ENCODE measurements at places on chromosomes 7 and 10.

GRCh38 chr7:70193514-70193913 lies 595.2 kb downstream of the AUTS2 start:
- peak; percentile 21 for DNase-seq

- DNase-seq: peak; percentile 20
Measured at GRCh38 chr10:73865459-73866442, 8.6 kb downstream of the CAMK2G start.

GRCh38 chr10:131215776-131216175 lies 95.7 kb downstream of the TCERG1L start:
- DNase-seq: no peak

DNA sequence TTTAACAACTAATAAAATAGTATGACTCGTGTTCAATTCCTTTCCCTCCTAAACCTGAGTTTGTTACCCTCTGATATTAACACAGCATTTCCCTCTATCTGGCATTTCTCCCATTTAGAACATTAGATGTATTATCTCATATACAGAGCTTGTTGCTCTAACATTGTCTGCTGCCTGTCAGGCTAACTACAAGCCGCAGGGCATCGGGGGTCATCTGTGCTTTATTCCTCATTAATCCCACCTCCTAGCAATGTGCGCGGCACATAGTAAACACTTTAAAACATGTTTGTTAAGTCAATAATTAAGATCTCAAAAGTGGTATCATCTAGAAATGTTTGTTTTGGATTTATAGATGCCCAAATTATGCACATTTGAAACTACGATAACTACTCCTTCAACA lies 52.9 kb upstream of the NEBL start:
- no peak for DNase-seq

- DNase-seq: no peak
Measured at GRCh38 chr7:104901240-104901619, 112.8 kb upstream of the KMT2E start.

GRCh38 chr7:3246127-3246526 lies 54.9 kb upstream of the SDK1 start:
- no peak for DNase-seq

DNA sequence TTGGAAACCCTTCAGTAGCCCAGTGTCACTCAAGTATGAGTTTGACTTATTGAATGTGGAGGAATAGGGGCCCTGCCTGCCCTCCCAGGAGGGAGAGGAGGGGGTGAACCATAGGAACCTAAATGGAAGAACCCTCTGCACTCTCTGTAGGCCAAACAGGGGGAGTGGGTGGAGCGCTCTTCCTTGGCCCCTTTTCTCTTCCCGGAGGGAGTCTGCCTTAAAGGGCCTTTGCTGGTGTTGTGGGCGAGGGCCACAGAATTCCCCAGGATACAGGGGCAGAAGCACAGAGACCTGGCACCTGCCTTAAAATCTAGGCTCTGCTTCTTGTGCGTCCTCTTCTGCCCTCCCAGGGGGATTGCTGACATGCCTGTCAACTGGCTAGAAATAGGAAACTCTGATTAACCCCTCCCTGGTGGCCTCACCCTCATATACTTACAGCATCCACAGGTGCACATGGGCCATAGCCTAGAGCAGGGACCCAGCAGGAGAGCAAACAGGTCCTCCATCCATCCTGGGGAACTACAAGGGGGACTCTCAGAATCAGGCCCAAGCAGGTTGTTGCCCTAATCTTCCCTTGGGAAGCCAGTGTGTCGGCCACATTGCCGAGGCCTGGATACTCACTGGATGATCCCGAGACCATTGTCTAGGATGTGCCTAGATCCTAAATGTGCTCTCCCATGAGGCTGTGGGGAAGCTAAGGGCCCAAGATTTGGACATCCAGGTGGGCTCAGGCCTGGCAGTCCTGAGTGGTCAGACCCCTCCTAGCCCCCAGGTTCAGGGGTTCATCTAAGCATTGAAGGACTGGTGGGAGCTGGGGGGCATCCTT lies 3.4 kb downstream of the TRIM8 start:
- no peak for DNase-seq

DNA sequence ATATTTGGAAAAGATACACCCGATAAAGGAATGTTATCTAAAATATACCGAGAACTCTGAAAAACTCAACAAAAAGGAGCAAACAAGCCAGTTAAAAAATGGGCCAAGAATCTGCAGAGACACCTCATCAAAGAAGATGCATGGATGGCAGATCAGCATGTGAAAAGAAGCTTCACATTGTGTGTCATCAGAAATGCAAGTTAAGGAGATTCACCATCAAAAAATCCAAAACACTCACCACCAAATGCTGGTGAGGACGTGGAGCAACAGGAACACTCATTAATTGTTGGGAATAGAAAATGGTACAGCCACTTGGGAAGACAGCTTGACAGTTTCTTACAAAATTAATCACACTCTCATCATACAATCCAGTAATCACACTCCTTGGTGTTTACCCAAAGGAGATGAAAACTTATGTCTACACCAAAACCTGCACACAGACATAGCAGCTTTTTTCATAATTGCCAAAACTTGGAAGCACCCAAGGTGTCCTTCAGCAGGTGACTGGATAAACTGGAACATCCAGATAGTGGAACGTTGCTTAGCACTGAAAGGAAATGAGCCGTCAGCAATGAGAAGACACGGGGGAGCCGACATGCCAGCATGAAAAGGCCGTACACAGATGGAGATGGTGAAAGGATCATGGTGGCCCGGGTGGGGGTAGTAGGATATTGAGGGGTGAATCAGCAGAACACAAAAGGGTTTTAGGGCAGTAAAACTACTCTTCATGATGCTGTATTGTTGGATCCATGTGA lies 27.9 kb upstream of the PWWP2B start:
- no peak for DNase-seq

- DNase-seq: no peak
Measured at GRCh38 chr10:49558190-49558589, 19.3 kb upstream of the ERCC6 start.

DNA sequence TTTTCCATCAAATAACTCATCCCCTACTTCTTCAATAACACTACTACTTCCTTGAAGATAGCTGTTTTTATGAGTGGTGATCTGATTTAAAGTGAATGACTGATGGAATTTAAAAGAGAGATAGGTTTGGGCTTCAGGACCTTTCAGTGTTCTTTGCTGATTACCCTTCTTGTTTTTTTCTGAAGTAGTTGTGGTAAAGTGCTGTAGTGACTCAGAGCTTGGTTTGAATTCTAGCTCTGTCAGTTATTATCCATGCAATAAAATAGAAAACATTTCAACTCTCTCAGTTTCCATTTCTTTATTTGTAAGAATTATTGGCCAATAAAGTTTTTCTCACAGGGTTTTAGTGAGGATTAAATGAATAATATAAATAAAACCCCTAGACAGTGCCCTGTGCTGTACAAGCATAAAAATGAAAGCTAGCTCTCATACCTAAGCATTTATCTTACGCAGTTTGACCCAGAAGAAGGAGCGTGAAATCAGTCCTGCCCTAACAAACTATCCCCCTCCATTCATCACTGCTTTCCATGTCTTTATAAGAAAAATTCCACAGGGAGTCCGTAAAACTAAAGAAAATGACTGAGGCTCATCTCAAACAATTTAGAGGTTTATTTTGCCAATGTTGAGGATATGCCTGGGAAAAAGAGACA lies 25.1 kb upstream of the AKAP9 start:
- DNase-seq: peak; percentile 7

DNA sequence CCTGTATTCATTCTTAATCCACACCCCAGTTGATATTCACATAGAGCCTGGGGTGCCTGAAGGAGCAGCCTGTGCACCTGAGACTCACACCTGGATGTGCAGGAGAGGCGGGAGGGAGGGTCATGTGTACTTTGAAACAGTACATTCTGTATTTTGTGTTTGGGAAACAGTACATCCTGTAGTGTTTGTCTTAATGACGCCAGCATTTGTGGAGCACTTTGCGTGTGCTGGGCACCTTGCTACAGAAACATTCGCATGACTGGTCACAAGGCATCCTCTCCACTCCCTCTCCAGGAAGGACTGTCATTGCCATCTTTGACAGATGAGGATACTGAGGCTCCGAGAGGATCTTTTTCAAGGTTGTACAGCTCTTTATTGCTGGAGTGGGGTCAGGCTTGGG lies 132.1 kb downstream of the TACC2 start:
- no peak for DNase-seq

DNA sequence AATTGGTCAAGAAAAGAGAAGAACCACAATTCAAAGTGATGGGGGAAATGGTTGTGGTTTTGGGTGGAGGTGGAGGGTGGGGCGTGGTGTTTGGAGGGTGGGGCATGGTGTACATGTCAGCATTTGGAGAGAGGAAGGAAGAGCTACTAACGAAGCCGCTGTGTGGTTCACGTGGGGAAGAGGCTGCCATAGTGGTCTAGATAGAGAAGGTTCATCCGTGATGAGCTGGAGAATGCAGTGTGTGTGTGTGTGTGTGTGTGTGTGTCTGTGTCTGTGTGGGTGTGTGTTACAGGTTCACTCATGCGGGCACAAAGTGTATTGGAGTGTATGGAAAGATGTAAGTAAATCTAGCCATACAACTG lies 6.1 kb upstream of the VCL start:
- DNase-seq: no peak

DNA sequence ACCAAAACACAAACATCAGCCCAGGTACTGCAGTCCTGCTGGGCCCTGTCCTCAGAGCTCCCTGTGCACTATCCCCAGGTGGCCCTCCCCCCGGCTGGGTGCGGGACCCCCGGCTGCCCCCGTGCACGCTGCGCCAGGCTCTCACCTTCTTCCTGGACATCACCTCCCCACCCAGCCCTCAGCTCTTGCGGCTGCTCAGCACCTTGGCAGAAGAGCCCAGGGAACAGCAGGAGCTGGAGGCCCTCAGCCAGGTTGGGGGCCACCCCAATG lies 14.3 kb downstream of the ATG9B start:
- DNase-seq: no peak

DNA sequence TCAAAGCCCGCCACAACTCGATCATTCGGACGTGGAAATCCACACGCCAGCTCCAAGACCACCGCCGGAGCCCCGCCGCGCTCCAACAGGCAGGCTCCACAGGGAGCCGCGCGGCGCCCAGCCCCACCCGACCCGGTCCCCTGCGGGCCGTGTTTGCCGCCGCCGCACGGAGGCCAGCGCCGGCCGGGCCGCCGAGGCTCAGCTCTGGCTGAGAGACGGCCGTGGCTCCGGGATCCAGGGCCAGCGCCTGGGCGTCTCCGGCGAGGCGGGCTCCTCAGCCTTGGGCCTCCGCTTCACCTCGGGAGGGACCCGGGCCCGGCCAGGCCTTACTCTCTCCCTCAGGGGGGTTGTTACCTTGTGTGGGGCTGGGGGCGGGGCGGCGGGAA lies 333 bp downstream of the SMNDC1 start:
- DNase-seq: no peak

- no peak for DNase-seq
Measured at GRCh38 chr10:3470191-3470590, 297.6 kb upstream of the PITRM1 start.

GRCh38 chr7:115087437-115087836 lies 165.5 kb downstream of the MDFIC start:
- DNase-seq: peak; percentile 93

- DNase-seq: no peak
Measured at GRCh38 chr10:128627811-128628210, 501.6 kb upstream of the MKI67 start.

GRCh38 chr10:133143200-133143533 lies 16.9 kb upstream of the KNDC1 start:
- DNase-seq: no peak

GRCh38 chr10:104066945-104067344 lies 18.7 kb downstream of the COL17A1 start:
- no peak for DNase-seq

DNA sequence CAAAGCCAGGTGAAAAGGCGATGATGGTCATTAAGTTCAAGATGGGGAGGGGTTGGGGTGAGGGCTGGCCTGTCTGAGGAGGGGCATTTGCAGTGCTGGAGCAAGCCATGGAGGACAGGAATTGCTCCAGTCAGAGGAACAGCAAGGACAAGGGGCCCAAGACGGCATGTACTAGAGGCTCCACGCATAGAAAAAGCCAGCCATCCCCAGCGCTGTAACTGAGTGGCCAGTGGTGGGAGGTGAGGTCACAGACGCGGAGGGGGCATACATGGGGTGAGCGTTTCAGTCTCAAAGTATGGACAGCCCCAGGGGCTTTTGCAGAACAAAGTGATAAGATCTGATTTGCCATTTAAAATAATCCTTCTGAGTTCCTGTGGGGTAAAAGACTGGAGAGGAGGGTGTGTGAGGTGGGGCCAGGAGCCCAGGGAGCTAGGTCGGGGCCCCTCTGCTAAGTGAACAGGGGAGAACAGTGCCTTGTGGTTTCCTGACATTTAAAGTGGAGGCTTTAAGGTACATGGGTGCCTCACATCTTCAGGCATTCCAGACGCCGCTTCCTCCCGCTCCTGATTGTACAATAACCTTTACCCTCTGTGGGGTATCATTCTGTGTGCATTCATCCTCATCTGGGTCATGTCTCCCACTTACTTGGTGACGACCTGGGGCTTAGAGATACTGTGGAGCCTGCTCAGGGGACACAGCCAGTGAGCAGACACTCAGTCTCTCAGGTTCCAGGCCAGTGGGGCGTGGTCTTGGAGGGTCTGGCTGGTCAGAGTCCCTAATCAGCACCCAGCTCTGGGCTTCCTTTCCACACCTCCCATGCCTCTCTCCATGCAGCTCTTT lies 105.6 kb upstream of the GPR26 start:
- no peak for DNase-seq

- DNase-seq: peak; percentile 91
Measured at GRCh38 chr10:59625721-59626522, 83.7 kb downstream of the SLC16A9 start.

GRCh38 chr10:100338434-100339036 lies 8.5 kb upstream of the SCD start:
- DNase-seq: peak; percentile 72

DNA sequence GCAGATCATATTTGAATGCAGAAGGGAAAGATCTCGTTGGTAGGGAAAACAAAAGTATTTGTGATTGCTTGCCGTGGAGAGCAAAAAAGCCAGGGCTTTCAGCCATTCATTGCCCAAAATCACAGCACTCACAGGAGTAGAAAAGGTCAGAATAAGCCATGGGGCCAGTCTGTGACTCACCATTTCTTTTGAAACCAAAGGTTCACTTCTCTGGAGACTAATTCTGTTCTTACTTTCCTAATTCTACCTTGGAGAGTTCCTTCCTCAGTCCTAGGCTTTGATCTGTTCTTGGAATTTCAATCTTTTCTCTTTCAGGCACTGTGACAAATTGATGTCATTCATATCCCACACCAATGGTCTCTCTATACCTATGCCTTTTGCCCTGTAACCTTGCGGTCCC lies 54.1 kb upstream of the FAM180A start:
- DNase-seq: no peak

GRCh38 chr10:15570738-15571339 lies 148.9 kb downstream of the ITGA8 start:
- no peak for DNase-seq

GRCh38 chr10:48740015-48740707 lies 55.5 kb downstream of the WDFY4 start:
- DNase-seq: no peak

GRCh38 chr7:75969704-75970498 lies 24.5 kb downstream of the TMEM120A start:
- no peak for DNase-seq

GRCh38 chr10:92354587-92354986 lies 63.6 kb downstream of the MARCHF5 start:
- DNase-seq: no peak

Measured in umbilical cord (tissue), 2 donors.